Osteoblast (primary cell): ENCODE measurements at places on chromosomes 11 and 22.
A peak's percentile ranks its signal among the peaks of the same experiment; 100 is the strongest.

DNA sequence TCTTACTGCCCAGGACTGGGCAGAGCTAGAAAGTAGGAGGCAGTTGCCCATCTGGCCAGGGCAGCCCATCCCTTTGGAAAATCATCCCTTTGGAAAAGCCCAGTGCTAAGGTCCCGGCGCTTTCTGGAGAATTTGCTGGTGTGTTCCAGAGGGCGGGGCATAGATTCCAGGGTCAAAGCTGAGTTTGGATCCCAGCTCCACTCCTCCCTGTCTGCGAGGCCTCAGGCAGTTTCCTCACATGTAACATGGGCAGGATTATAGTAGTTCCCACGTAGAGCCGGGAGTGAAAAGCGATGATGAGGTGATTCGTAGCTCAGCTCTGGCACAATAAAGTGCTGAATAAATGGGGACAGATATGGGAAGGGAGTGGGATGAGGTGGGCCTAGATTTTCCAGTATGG, 31.4 kb upstream of the LRRC10B start:
- DNase-seq: no peak

GRCh38 chr11:117083011-117083935, 15.0 kb downstream of the SIK3 start:
- peak; percentile 69 for DNase-seq

GRCh38 chr22:48348855-48349254, 1478.8 kb downstream of the BRD1 start:
- no peak for DNase-seq

DNA sequence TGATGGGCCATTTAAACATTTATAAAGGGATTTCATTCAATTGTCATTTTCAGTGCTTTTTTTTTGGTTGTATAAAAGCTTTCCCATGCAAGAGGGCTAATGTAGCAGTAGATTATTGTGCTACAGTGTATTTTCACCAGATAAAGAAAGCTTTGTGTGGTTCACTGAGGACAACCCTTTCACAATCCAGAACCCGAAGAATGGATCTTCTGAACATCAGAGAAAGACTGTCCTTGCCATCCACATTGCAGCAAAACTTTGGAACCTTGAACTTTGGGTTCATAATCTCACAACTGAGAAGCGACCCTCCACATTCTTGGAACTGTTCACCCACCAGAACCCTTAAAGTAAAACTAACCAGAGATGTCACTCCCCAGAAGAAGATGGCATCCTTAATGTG, 9.3 kb downstream of the APOBEC3H start:
- DNase-seq: no peak
